Memory B cell (primary cell): ENCODE measurements at places on chromosomes 7 and 10.

DNA sequence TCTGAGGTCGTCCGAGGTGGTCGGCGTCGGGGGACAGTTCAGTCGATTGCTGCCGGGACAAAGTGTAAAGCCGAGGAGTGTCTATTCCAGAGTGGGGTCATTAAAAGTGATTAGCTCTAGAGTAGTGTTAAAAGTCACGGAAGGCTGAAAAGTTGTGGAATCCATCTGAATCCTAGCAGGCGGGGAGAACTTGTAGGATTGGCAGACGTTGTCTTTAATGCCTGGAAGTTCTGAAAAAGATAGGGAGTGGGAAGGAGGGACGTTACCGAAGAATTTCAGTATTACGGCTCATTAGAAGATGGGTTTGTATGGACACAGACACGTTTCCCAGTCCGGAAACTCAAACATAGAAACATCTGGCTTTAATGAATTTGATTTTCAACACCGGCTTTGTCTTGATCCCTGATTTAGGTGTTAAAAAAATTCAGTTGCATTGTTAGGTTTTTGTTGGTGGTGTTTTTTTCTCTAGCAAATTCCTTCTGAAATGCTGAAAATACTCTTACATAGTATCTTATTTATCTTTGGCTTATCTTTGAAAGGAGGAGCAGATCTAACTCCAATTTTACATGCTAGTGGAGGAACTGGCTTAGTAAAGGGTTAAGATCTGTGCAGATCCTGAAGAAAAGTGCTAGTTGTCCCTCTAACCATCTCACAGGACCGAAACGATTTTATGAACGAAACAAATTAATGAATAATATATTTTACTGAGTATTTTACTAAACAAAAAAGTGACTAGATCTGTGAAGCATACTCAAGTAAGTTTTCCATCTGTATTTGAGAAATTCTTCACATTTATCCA is 900 bp downstream of the MKLN1 start:
- no peak for DNase-seq

GRCh38 chr7:139389774-139390173 is 30.1 kb downstream of the LUC7L2 start:
- DNase-seq = no peak

DNA sequence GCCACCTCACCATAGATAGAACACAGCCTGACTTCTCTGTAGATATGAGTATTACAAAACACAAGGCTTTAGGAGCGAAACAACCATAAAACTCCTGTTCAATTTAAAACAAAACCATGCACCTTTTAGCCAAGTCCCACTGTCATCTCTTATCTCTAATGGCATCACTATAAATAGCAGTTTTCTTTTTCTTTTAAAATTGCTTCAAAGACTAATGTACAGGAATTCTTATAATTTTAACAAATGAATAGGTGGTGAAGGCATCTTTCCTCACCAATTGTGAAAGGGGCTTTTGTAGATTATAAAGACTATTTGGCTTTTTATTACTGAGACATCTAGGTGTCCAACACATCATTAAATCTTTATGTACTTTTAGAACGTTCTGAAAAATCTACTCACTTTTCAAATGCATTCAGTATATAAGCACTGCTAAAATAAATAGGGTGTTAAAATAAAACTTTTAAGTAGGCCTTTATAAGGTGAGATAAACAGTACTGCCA is 205.7 kb upstream of the GRM3 start:
- no peak for DNase-seq

- no peak for DNase-seq
Observed at GRCh38 chr10:78905957-78906308, 162.8 kb upstream of the ZMIZ1 start.

DNA sequence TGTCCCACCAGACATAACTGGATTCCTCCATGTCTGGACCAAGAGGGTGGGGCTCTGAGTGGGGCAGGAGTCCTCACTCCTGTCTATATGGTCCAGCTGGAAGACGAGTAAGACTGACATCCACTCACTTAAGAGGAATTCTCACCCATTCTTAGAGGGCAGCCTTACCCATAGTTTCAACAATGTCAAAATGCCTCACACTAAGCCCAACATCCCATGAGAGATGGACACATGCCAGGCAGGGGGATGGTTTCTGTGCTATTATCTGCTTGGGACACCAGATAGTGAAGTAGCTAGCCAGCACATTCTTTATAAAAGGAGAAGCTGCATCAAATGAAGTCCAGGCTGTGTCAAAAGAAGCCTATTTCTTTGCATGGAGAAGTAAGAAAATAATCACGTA is 4.7 kb upstream of the LANCL2 start:
- no peak for DNase-seq

- DNase-seq = no peak
Observed at GRCh38 chr7:91142743-91143142, 121.5 kb upstream of the FZD1 start.

GRCh38 chr10:4257939-4258465 is 473.0 kb upstream of the KLF6 start:
- DNase-seq = no peak
